HT-29 (cell line): ENCODE measurements at places on chromosomes 3 and 15. TPM values are rescaled to one million over a fixed set of nuclear protein-coding genes. Genes with fewer than 3 reads are reported as not detected.

DNA sequence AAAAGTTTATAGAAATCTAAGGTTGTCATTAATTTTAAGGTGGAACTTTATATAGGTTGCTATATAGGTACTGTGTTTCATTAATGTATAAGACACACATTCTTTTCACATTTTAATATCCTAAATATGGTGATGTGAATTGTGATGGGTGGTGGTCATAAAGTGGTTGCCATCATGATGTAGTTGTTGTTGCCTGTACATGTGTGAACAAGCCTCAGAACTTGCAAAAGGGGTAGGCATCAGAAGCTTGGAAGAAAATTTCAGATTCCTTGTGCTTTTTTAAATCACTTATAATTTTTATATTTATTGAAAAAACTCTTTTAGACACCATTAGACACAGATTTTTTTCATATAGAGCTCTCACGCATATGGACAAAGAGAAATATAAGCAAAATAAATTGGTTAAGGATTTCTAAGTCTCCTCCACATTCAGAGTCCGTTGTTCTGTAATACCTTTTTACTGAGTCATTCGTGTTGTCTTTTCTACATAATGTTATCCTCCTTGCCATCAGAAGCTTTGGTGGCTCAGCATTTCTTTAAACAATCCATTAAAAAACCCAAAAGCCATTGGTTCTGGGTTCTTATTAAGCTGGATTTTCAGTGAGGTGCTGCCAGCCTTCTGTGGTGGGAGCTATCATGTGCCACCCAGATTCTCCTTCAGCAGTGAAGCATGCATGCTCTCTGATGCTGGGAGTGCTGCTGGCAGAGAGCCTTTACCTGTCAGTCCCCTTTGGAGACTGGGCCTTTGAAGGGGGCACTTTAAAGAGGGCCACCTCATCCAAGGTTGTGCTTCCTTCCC is 140.4 kb upstream of the GALNT15 start:
- no peak for DNase-seq

- DNase-seq = no peak
These were observed 84.3 kb downstream of the ATP1B3 start for GRCh38 chr3:141960731-141961130.

The CPEB1 gene
- not detected in 2 replicates for total RNA-seq

The CMTM8 gene
- total RNA-seq = 8.6 and 9.0 TPM in 2 replicates

- DNase-seq = no peak
These were observed 71.9 kb downstream of the CADPS start for GRCh38 chr3:62803276-62803675.

- no peak for DNase-seq
These were observed 177.3 kb downstream of the CDIN1 start for GRCh38 chr15:36756707-36757106.

The CERS3 gene
- total RNA-seq = not detected in 2 replicates

The MEIS2 gene
- 50.1 and 59.3 TPM in 2 replicates for total RNA-seq

- no peak for DNase-seq
These were observed 198.2 kb upstream of the UMPS start for GRCh38 chr3:124532071-124532470.

DNA sequence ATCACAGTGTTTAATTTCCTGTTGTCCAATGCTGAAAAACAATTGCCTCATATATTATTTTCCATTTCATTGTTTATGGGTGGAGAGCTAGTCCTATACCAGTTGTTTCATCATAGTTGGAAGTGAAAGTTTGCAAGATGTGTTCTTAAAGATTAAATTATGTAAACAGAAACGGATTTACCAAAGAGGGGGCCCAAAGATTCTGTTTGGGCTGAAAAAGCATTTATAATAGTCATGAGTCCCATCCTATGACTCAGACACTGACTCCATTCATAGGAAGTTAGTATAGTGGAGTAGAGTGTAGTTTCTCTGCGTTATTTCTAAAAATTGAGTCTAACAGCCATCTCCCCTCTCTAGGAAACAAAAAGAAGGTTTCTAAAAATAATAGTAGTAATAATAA is 24.3 kb downstream of the NFKBIZ start:
- no peak for DNase-seq

DNA sequence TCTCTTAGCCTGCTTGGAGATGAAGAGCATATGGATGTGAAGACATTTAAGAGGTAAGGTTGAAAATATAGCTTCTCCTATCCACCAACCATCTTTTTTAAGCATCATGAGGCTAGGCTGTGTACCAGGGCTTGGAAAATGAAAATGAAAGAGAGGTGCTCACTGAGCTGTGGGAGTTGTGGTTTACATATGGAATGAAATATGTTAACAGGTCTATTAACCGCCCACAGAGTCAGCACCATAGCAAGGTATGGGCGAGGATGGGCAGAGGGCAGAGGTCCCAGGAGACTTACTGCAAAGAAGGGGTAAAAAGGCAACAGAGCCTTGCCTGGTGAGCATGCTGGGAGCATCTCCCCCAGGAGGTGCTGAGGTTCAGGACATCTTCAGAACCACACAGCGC is 273.1 kb downstream of the GABRG3 start:
- no peak for DNase-seq

The PLCB2 gene
- total RNA-seq = 0.38 and 0.91 TPM in 2 replicates

- DNase-seq = no peak
These were observed 18.7 kb downstream of the UQCC5 start for GRCh38 chr3:52555056-52555455.

The CNTN3 gene
- not detected in 2 replicates for total RNA-seq

The C3orf49 gene
- not detected in 2 replicates for total RNA-seq

DNA sequence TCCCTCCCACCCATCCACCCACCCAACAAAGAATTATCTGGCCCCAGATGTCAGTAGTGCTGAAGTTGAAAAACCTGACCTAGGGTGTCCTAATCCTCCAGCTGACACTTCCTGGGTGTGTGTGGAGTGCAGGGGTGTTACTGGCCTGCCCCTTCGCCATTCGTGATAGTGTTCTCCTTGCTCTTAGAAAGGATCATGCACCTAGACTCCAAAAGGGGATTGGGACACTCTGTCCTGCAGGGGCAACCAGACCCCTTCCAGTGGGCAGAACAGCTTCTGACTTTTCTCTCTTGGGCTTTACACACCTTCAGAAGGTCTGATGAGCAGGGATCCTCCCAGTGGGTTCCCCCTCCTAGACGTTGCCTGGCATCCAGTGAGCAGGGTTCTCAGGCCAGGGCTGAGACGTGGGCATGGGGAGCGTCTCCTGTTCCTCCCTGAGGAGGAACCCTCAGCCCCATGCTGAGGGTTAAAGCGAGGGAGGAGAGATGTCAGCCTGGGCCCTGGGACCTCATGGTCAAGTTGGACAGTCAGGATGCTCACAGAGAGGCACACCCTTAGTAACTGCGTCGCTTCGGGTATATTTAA is 75.0 kb downstream of the AAGAB start:
- no peak for DNase-seq
